NCI-H2171 treated with DMSO at 0.1 percent for 48 hours (cell line): ENCODE measurements at places on chromosomes 5 and 9.

GRCh38 chr5:54832858-54833257 lies 152.5 kb downstream of the ESM1 start:
- no peak for DNase-seq

DNA sequence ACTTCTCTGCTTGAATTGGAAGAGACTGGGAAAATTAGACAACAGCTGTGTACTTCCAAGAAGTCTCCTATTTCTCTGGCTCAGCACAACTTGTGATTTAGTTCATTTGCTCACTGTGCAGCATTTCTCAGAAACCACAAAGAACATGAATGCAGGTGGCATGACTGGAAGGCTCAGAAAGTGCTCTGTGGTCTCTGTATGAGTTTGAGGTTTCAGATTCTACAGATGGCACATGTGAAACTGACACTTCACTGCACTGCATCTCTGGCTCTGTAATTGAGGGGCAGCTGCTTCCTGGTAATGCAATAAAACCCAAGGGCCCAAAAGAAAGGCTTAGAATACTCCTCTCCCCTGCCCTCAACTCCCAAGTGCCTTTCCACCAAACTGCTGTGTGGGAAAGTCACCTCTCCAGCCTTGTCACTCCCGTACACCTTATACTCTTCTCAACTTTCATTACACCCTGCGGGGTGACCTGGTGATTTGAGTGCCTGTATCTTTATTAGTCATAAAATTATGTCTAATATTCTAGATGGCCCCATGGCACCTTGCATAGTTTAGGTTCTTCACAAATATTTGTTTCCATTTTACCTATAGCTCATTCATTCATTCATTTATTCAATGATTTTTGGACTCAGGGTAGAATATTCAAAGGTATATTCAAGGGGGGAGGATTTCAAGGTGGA lies 82.5 kb downstream of the ESM1 start:
- peak; percentile 100 for DNase-seq

DNA sequence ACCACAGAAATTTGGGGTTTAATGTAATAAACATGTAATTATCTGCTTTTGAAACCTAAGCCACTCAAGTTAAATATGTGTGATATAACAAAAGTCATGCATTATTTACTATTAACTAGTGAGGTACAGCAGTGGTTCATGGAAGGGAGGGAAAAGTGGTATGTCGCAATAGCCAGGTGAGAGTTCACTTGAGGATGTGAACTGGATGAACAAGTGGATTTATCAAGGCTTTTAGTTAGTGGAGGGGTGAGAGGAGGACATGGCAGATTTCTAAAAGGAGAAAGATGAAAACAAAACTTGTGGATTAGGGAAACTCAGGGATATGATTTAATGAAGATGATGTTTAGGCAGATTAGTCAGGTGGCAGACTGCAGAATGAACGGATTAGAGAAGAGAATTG lies 141.3 kb upstream of the NFIB start:
- DNase-seq: no peak

GRCh38 chr9:137764981-137765380 lies 112.6 kb upstream of the CACNA1B start:
- no peak for DNase-seq

DNA sequence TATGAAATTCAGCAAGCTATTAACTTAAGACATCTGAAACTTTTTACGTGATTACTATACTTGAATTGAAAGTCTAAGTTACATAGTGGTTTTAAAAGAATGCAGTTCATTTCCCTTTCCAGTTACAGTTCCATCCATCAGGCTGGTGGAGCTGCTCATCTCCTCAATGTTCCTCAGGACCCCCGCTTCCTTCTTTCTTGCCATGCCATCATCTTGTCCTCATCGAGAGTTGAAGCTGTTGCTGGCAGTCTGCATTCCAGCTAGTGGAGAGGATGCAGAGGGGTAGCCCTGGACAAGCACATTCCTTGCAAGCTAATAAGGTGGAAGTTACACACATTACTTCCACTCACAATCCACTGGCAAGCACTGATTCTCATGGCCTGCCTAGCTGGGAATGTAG lies 8.8 kb upstream of the RNF183 start:
- DNase-seq: no peak

- DNase-seq: no peak
Measured at GRCh38 chr5:163261647-163262269, 175.6 kb upstream of the CCNG1 start.

DNA sequence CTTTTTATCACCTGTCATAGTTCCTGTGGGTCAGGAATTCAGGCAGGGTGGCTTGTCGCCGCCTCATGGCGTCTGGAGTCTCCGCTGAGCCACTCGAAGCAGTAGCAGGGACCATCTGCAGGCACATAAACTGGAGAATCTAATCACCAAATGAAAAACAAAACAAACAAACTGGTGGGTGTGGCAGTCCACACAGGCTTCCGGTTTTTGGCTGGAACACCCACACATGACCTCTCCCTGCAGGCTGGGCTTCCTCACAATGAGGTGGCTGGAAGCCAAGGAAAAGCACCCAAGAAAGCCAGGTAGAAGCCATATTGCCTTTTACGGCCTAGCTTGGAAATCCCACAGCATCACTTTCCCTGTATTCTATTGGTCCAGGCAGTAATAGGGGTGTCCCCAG lies 197.0 kb downstream of the SYK start:
- DNase-seq: no peak

DNA sequence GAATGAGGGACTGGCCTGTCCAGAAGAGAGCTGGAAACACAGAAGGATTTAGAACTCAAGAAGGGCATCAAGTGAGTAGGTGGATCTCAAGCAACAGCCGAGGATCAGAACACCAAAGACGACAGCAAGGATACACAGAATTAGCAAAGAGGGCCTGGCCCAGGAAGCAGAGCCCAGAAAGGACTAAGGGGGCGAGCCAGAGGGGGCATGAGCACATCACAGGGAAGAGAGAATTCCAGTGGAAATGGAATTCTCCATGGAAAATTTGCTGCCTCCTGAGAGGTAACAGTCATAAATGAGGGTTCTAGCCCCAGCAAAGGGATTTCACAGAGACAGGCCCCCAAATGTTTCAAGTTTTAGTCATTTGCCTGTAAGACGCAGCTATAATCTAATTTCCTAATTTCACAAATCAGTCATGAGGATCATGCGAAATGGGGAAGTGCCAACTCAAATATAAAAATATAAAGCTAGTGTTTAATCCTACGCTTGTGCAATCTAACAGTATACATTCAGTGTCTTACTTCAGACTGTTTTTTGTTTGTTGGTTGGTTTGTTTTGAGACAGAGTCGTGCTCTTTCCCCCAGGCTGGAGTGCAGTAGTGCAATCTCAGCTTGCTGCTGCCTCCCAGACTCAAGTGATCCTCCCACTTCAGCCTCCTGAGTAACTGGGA lies 46.7 kb downstream of the FNBP1 start:
- no peak for DNase-seq

DNA sequence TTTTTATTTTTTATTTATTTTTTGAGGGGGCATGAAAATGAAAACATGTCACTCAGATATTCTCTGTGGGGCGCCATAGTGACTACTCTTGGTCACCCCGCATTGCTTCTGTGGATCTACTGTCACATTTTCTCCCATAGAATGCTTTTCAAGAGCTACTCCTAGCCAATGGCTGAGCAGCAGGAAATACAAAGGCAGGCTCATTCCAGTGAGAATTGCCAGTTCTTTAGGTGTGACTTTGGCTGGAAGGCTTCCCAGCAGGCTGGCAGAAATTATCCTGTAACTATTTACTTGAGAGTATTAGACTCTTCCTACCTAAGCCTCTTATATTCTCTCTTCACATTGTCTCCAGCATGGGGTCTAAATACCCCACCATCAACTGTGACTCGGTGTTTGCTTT lies 21.0 kb upstream of the PTPRD start:
- DNase-seq: no peak

GRCh38 chr9:8730618-8731017 lies 931.0 kb upstream of the DMAC1 start:
- DNase-seq: no peak

DNA sequence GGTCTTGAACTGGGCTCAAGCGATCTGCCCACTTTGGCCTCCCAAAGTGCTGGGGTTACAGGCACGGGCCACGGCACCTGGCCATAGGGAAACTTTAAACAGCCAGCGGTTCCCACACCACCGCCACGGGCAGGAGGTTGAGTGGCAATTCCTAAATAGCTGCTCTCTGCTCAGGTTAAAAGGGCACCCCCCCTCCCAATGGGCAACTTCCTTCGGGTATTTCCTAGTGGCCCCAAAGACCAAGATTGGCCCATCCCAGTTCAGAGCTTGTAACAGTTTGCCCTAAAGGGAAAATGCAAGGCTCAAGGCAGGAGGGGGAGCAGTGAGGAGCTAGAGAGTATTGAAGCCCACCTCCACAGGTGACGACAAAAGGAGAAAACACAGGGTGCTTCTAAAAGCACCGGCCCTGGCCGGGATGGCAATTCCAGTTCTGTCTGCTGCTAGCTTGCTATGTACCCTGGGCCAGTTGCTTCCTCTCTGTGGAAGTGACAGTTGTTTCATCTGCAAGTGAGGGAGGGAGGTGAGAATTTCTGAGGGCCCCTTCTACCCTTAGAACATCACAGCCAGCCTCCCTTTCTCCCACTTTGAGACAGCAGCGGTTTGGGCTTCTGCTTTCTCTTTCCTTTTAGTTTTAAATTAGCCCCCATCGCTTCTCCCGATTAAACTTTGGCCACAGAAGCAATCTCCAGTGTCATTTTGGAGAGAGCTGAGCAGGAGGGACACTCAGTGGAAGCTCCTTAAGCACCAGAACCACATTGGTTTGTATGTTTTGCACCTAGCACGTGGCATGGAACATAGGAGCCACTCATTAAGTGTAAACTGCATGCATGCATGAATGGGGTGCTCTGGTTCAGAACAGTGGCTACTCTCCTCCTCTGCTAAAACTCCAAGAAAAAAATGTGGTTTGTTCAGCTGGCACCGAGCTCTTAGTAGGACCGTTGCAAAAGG lies 17.3 kb upstream of the TNIP1 start:
- no peak for DNase-seq

- no peak for DNase-seq
Measured at GRCh38 chr9:366620-367019, 152.0 kb downstream of the DOCK8 start.

DNA sequence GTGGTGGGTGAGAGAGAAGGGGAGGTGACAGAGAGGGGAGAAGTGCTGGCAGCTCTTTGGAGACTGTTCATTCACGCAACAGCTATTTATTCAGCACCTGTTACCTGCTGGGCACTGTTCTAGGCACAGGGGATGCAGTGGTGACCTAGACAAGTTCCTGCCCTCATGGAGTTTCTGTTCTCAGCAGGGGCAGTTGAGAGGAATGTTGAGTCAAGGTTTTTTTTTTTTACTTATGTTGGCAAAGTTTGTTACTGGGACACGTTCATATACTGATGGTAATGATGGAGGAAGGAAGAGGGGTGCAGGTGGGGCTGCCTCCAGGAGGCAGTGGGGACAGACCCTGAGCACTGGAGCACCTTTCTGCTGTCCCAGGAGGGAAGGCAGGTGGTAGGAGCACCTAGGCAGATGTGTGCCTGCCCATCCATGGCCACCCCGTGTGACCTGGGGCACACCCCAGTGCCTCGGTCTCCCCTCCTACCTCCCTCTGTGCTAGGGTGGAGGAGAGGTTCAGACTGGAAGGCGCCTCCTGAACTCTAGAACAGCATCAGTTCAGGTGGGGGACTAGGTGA lies 49.4 kb upstream of the SLC25A51 start:
- DNase-seq: no peak

DNA sequence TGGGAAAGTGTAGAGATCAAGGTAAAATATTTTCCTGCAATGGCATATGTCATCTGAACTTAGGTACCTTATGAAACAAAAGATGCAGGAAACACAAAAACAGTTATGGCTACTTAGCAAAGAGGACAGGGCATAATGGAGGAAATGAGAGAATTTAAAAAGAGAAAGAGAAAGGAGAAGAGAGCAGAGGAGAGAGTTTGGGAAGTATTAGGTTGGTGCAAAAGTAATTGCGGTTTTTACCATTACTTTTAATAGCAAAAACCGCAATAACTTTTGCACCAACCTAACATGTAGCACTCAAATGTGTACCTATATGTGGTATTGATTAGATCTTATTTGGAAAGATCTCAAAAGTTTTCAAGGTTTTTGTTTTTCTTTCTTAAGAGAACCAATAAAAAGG lies 160.1 kb upstream of the ACTBL2 start:
- no peak for DNase-seq

- DNase-seq: no peak
Measured at GRCh38 chr5:99068944-99069650, 140.3 kb upstream of the CHD1 start.

DNA sequence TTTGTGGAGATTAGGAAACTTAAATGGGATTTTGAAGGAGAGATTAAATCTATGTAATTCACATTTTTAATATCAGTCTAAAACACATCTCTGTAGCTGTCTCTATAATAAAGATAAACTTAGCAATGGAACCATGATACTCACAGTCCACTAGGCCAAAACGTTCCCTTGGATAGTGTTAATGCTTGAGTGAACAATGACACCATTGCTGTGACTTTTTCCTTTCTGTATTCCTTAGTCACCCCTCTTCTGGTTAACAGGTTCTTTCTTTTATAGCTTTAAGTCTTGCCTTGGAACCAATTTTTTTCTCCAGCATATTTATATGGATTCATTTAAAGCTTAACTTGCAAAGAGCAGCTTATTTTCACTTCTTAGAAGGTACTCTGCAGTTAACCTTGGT lies 63.3 kb downstream of the INSL6 start:
- DNase-seq: no peak

DNA sequence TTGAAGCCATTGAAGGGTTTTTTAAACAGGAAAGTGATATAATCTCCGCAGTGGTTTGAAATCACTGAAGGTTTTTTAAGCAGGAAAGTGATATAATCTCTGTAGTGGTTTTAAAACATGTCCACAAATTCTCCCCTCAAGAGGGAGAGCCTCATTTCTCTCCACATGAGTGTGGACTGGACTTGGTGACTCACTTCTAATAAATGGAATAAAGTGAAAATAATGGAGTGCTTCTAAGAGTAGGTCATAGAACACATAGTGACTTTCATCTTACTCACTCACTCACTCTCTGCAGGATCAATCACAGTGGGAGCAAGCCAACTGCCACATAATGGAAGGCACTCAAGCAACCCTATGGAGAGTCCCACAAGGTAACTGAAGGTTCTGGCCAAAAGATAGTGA lies 12.0 kb downstream of the CTNNAL1 start:
- DNase-seq: no peak

- no peak for DNase-seq
Measured at GRCh38 chr5:15803280-15803679, 303.3 kb downstream of the FBXL7 start.

DNA sequence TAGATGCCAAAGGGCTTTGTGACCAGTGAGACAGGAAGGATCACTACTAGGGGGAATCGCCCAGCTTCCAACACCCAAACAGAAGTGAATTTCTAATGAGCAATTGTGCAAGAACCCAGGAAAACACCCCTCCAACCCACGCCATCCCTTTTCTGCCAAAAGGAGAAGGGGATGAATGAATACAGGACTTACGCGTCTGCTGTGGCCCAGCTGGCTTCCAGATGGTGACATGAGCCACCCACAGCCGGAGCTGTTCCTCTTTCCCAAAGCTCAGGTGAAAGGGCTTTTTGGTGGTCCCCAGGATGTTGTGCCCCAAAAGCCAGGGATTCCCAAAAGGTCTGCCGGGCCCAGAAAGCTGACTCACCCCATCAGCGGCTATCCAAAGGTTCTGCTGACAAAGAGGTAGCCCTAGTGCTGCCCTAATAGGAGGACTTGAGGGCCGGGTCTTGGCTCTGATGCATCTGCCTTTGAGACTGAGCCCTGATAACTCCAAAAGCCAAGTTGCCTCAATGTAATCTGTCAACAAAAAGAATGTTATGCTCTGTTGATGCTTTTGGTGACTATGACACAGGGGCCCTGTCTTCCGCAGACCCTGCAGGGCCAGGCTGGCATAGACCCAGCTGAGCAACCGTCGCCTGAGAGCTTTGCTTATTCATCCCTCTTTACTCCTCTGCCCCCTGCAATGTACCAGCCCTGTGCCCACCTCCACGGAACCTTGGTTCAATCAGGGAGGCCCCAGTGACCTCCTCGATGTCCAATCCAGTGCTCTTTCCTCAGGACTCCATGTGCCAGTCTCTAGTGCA lies 14.5 kb downstream of the GSN start:
- DNase-seq: peak; percentile 67
